ENCODE measurements at places on chromosomes 5 and 9.

- DNase-seq, result no peak
Observed at GRCh38 chr5:179194201-179194910, 134.2 kb downstream of the ZNF354C start.

GRCh38 chr5:181223729-181224389, 778 bp downstream of the TRIM41 start:
- peak; percentile 85 for DNase-seq

- no peak for DNase-seq
Observed at GRCh38 chr5:96664669-96665068, 2.5 kb downstream of the CAST start.

DNA sequence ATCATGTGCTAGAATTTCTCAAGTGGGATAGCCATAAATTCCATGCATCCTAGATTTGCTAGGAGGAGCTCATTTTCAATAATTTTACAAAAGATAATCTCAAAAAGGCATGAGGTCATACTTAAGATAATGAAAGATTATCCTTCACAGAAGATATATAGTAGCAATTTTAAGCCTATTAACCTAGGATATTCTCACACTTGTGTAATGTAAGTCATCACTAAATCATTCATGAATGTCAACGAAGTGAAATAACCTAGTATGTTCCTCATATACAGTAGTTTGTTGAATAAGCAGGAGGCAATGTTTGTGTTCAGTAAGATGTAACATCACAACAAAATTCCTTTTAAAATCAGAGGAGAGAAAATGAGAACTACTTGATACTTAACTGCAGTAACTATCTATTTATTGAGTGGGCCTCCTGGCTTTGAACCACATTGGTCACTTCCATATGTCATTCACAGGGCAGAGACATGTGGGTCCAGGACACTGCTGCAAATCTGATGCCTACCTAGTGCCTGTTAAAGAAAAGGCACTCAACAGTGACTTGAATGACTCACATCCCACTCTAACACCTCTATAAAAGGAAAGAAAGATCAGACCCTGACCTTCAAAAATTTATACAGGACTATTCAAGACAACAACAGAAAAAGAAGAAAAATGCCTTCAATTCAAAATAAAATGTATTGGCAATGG, 8.2 kb downstream of the LIFR start:
- DNase-seq, result no peak

GRCh38 chr5:105849701-105850100, 1821.0 kb downstream of the EFNA5 start:
- no peak for DNase-seq

DNA sequence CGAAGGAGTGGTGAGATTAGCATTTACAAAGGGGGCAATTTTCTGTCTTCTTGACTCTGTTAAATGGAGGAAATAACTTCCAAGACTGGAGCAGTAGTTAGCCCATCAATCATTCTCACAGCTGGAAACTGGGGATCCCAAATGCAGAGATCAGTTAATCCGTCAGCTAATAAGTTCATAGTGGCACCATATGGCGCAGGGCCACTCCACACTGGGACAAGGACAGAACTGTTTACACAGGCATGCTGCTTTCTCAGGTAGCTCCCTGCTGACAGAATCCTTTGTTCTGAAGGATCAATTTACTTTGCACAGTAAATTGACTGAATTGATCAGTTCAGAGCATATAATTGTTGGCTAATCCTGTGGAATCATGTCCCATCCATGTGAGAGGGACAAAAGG, 395.7 kb downstream of the TMEM161B start:
- no peak for DNase-seq

DNA sequence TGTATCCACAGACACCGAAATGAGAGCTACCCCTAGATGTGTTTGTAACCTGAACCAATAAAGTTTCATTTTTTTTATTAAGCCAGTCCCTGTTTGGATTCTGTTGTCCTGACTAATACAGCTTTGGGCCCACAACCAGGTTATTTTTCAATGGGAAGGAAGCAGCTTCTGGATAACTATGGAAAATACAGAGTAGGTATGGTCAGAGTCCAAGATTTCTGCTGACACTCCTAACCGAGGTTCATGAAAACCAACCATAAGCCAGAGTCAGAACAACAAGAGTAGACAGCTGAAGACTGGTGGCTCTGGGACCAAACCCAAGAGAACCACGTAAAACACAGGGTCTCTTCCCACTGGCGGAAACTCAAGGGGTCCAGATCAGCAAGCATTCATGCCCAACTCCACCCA, 10.8 kb downstream of the KLF9 start:
- no peak for DNase-seq

- DNase-seq, result no peak
Observed at GRCh38 chr5:5619546-5619945, 197.1 kb downstream of the ICE1 start.

DNA sequence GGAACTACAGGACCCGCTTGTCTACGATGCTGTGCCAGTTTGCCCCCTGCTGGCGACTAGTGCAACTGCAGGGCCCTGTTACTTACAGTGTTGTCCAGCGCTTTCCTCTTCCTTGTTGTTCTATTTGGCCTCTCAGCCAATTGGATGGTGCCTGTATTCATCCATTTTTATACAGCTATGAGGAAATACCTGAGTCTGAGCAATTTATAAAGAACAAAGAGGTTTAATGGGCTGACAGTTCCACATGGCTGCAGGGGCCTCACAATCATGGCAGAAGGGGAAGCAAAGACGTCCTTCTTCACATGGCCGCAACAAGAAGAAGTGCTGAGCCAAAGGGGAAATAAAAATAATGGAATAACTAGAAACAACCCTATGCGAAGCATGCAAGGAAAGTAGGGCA, 78.7 kb upstream of the PLEKHG4B start:
- no peak for DNase-seq

GRCh38 chr9:82284758-82285157, 296.2 kb downstream of the SPATA31D1 start:
- no peak for DNase-seq

- DNase-seq, result no peak
Observed at GRCh38 chr9:108933231-108933717, 650 bp downstream of the ELP1 start.

- no peak for DNase-seq
Observed at GRCh38 chr5:34669931-34670516, 13.9 kb downstream of the RAI14 start.

GRCh38 chr9:89706086-89706485, 101.3 kb downstream of the GADD45G start:
- DNase-seq, result no peak

DNA sequence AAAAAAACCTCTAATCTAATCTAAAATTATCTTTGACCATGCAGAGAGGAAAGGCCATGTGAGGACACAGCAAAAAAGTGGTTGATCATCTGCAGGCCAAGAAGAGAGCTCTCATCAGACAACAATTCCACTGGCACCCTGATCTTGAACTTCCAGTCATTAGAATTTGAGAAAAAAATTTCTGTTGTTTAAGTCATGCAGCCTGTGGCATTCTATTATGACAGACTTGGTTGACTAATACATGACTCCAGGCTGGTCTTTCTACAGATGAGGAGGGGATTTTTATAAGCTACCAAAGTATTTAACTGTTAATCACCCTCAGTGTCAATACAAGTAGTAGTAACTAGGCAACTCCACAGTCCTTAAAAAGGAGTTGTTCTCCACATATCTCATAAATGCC, 358.5 kb upstream of the RGMB start:
- DNase-seq, result no peak

DNA sequence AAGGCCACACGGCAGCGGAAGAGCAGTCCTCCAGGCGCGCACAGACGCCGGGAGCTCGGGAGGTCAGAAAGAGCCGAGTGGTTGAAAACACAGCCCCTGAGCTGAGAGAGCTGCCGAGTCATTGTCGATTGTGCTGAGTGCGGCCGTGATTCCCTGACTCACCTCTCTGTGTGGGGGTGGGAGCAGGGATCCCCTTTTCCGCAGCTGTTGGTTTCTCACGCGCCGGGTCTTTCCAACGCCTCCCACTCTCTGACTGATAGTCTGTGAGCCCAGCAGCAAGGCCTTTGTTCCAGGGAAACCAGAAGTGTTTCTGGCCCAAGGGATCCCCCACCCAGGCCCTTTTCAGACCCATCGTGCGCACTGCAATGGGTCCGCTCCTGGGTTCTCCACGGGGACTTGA, 97.3 kb downstream of the MRPL36 start:
- DNase-seq, result no peak

- no peak for DNase-seq
Observed at GRCh38 chr9:105541838-105542237, 16.1 kb upstream of the FKTN start.

GRCh38 chr9:128902351-128903078, 18.3 kb upstream of the PHYHD1 start:
- no peak for DNase-seq

DNA sequence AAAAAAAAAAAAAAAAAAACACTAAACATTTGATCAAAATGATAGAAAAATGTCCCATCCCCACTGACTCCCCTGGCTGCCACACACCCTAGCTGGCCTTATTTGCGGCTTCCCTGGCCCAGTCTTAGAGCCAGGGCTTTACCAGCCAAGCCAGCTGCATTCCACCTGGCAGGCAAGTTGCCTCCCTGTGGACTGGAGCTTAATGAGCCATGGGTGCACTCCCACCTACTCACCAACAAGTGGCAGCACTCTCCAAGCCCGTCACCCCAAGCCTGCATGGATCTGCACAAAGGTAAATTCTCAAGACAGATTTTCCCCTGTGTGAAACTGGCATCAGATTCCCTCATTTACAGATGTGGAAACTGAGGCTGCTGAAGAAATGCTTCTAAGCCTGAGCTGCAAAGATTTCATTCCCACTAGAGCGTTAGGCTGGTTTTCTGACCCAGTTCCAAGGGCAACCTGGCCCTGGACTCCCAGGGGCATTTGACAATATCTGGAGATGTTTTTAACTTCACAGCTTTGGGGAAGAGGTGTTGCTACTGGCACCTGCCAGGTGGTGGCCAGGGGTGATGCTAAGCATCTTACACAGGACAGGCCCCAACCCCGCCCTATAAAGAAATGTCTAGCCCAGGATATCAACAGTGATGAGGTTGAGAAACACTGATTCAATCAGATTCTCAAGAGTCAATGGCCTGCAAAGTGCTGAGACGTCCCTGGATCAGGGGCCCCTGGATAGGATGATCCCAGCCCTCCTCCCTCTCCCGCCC, 21.9 kb upstream of the VDAC1 start:
- DNase-seq, result peak; percentile 80

- DNase-seq, result no peak
Observed at GRCh38 chr9:134391319-134392231, 65.3 kb downstream of the RXRA start.

DNA sequence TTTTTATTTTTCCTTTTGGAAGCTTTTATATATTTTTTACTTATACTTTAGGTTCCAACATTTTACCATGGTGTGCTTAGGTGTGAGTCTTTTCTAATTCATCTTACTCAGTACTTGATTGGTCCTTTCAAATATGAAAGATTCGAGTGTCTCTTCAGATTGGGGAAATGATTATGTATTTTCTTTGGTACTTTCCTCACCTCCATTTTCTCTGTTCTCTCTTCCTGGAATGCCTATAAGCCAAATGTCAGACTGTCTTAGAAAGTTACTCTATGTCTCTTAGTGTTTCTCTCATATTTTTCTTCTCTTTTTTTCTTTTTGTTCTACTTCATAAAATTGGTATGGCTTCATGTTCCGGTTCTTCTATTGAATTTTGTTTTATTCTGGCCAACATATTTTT, 119.6 kb upstream of the SV2C start:
- DNase-seq, result no peak

DNA sequence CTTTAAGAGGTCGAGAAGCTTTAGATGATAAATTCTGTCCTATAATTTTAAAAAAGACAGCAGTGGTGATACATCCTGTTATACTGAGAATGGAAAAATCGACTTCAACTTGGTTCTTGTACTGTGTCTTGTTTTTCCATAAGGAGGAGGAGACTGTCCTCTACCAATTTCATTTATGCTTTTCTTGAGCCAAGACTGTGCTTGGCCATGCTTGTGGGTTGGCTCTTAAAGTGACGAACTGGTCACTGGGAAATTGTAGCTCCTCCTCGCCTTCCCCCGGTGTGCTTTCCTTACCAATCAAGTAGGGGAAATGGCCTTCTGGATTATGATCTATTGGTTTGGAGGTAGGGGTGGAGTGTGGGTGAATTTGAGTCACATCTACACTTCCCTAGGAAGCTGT, 67.1 kb upstream of the HSPB3 start:
- DNase-seq, result no peak

DNA sequence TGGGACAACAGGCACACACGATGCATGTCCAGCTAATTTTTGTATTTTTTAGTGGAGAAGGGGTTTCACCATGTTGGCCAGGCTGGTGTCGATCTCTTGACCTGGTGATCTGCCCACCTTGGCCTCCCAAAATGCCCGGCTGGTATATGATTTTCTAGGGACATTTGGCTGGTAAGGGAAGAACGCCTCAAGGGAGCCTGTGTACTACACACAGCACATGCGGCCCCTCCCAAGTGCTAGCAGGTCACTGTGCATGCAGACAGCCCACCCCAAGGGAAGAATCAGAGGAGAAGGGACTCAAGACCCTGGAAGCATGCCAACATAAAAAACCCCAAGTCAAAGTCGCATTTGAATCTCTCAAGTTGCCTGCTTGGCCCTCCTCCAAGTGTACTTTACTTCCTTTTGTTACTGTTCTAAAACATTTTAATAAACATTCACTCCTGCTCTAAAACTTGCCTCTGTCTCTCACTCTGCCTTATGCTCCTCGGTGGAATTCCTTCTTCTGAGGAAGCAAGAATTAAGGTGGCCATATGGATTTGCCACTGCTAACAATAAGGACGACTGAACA, 24.3 kb upstream of the OTULINL start:
- no peak for DNase-seq

- no peak for DNase-seq
Observed at GRCh38 chr5:6412811-6413210, 34.5 kb upstream of the MED10 start.

- DNase-seq, result no peak
Observed at GRCh38 chr5:165885623-165886350, 2380.4 kb downstream of the MAT2B start.

- no peak for DNase-seq
Observed at GRCh38 chr9:85199866-85200495, 530.5 kb downstream of the NTRK2 start.

DNA sequence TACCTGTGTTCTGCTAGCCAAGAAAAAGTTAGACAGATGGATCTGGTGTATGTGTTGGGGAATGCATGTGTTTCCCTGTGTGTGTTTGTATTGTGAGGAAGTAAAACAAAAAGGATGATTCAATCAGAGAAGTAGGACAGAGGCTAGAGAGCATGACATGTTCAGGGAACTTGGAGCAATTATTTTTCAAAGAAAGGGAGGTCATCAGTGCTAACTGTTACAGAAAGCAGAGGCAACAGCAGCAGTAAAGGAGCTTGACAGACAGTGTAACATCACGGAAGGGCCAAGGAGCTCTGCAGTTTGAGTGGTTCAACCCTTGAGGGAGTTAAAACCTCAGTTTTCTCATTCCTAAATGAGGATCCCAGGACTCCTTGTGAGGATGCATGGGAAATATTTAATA, 13.2 kb downstream of the SPINK1 start:
- no peak for DNase-seq

DNA sequence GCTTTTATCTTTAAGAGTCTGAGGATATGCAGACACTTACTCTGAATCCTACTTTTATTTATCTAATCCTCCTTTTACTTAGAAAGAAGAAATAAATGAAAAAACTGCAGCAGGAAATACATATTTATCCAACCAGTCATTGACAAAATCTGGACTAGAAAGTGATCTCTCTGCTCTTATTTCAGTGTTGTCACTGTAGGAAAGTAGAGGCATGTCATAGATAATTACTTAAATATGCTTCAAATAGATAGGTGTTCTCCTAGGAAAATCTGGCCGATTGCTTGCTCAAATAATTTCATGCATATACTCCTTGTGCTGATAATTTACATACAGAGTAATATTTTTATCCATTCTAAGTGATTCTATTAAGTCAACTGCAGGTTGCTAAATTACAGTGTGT, 2001.9 kb upstream of the C9orf72 start:
- DNase-seq, result no peak
